ENCODE measurements at places on chromosomes 11 and 22.
A peak's percentile ranks its signal among the peaks of the same experiment; 100 is the strongest.

DNA sequence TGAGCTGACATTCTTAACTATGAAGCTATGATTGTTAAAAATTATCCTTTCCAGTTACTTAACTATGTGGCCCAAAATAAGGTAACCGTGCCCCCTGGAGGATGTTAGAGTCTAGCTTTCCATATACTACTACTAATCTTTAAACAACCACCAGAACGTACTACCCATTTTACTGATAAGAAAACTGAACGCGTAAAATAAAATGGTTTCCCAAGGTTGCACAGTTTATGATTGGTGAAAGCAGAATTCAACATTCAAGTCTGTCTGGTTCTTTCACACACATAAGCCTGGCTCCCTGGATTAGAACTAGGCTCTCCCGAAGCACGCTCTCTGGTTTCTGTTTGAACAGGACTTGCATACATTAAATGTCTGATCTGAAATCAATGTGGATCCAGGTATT is 437.8 kb upstream of the CCDC90B start:
- DNase-seq: peak; percentile 62

- DNase-seq: no peak
Observed at GRCh38 chr11:23010790-23011335, 150.6 kb upstream of the CCDC179 start.

DNA sequence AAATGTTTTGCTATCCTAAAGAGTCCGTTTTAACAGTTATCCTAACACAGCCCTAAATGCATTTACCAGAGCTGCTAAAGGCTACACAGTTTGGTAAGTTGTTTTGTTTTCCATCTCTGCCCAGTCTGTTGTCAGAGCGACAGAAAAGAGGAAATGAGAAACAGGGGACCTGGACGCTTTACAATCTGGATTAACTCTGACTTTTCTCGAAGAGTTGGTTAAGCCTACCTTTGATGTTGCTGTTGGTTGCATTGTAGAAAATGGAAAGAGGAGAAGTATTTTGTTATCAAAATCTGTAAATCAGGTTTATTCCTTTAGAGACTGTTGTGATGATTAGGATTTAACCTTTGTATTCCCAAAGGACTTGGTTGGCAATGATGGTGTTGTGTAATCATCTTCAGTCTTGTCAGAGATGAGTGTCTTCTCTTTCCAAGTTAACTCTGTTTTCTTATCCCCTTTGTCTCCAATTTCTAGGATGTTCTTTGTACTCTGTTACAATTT is 481 bp downstream of the ANGPTL5 start:
- DNase-seq: peak; percentile 36

DNA sequence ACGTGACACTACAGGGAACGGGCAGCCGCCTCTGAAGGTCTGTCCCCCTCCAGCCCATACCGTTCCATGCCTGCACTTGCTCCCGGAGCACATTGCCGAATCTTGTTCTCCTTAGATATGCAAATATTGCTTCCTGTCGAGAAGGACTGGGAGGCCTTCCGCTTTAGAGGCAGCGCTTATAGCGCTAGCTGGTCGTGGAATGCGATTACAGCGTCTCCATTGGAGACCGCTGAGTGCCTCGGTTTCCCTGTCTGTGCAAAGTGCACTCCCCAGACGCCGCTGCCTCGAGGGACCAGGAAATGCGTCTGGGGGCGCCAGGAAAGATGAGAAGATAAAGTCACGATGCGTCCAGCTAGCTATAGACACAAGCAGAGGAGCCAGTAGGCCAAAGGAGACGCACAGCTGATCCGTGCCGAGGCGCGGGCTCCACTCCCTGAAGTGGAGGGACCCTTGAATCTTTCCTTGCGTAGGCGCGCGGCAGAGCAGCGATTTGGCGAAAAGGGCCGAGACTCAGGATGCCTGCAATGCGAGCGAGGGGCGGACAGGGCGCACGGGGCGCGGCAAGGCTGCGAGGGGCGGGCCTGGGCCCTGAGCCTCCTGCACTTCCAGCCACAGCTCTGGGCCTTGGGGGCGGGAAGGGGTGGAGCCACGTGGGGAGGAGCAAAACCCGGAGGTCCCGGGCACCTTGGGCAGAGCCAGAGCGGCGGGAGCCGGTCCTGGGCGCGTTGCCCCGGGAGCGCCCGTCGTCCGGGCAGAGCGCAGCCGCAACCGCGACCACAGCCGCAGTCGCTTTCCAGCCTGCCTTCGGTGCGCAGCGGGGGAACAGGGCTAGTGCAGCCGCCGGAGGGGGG is at the start of gene RASSF10:
RASSF10 (plus strand) TSS at position 692 of the 851 bp plus-strand sequence. CDS start 261 bp downstream, outside the sequence.
- peak; percentile 43 for DNase-seq

- DNase-seq: no peak
Observed at GRCh38 chr11:120695426-120695825, 183.9 kb downstream of the GRIK4 start.

DNA sequence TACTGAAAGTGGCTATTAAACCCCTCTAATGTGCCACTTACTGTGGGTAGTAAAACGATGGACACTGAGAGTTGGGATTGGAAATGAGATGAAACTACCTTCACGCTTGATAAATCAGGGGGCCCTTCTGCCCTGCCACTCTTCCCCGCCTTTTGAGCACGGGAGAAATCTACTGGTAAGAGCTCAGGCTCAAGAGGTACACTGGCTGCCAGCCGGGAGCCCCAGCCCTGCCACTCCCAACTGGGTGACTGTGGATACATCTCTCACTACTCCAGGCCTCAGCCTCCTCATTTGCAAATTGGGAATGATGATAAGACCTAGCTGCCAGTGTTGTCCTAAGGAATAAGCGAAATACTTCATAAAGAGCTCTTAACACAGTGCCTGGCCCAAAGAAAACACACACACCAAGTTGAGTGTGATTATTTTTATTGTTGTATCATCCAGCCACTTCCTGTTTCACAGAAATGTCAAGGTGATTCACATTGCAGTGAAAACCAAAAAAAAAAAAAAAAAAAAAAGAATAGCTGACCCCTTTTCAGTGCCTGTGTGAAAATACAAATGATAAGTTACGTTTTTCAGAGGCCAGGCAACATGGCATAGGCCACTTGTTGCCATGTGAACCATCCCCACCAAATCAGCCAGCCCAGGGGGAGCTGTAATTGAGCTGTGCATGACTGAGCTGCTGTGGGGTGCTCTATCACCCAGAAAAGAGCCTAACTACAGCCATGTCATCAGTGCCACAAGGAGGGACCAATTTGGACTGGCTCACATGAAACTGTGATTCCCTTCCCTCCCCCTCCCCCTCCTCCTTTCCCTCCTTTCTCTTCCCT is 4.4 kb upstream of the ZNRD2 start:
- DNase-seq: no peak

- DNase-seq: no peak
Observed at GRCh38 chr22:41757502-41757901, 43.0 kb upstream of the CCDC134 start.

DNA sequence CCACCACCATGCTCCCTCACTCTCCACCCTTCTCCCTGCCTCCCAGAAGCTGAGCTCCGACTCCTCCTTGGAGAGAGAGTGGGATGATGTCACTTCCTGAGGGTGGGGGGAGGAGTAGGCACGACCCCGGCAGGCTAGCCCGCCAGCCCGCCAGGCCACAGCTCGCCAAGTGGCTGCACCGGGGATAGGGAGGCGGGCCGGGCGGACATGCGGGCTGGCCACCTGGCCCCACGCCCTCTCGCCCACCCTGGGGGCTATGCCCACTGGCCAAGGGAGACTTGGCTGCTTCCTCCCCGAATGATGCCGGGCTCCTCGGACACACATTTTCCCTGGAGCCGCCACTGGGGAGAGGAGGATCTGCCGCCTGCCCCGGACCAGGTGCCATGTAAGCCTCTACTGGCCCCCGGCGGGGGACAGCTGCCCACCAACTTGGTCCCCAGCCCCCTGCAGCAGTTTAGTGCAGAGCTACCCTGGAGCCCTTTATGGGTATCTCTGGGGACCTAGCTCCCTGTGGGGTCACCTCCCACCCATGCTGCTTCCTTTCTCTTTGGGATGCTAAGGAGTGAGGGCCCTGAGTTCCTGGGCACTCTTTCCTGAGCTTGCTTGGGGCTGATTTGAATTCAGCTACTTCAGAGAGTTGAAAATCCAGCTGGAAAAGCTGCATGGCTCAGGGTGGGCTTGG is 33.7 kb upstream of the MYRF start:
- peak; percentile 94 for DNase-seq

DNA sequence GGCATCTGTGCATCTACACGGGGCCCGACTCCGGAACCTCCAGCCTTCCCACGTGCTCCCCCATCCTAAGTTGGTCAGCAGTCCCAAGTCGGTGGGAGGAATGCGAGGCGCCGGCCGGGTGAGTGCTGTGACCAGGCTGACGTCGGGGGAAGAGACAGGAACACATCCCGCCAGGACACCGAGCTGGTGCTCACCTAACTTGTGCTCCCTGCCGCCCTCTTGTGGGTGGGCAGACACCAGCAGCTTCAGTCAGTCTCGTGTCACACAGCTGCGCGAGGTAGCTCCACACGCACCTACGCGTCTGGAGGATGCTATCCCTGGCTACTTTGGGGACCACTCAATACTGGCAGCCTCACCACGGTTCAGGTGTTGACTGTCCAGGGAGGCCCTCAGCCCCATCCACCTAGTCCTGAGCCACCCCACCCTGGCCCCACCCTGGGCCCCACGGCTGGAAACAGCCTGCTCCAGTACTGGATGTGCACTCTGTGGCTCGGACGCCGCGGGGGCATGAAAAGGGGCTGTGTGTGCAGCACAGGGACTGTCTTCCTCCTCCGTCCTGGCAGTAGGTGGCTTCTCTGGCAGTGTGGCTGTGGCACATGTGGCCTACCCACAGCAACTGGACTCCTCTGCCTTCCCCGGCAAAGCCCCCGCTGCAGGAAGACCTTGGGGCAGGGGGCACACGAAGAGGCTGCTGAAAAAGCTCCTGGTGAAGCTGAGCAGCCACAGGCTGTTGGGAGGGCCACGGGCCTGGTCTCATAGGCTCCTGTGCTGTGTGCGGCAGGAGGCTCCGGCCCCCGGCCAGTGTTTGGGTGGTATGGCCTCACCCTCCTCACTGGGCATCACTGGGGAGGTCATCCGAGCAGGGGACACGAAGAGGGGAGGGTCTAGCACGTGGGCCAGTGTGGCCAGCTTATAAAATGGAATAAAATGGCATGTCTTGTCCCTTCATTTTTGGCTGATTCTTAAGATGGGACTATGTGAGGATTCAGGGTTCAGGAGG is 11.2 kb upstream of the BID start:
- DNase-seq: peak; percentile 73

GRCh38 chr22:49571326-49571725 is 256.3 kb downstream of the BRD1 start:
- no peak for DNase-seq

GRCh38 chr11:108609682-108610081 is 16.1 kb upstream of the EXPH5 start:
- DNase-seq: peak; percentile 50

- DNase-seq: peak; percentile 96
Observed at GRCh38 chr11:1262172-1263006, 39.5 kb downstream of the MUC5B start.

- DNase-seq: peak; percentile 64
Observed at GRCh38 chr22:46229701-46230100, 20.4 kb downstream of the CDPF1 start.

GRCh38 chr11:65796726-65797601 is 10.1 kb downstream of the OVOL1 start:
- DNase-seq: no peak

GRCh38 chr11:74550991-74551753 is 41.2 kb upstream of the POLD3 start:
- DNase-seq: no peak

DNA sequence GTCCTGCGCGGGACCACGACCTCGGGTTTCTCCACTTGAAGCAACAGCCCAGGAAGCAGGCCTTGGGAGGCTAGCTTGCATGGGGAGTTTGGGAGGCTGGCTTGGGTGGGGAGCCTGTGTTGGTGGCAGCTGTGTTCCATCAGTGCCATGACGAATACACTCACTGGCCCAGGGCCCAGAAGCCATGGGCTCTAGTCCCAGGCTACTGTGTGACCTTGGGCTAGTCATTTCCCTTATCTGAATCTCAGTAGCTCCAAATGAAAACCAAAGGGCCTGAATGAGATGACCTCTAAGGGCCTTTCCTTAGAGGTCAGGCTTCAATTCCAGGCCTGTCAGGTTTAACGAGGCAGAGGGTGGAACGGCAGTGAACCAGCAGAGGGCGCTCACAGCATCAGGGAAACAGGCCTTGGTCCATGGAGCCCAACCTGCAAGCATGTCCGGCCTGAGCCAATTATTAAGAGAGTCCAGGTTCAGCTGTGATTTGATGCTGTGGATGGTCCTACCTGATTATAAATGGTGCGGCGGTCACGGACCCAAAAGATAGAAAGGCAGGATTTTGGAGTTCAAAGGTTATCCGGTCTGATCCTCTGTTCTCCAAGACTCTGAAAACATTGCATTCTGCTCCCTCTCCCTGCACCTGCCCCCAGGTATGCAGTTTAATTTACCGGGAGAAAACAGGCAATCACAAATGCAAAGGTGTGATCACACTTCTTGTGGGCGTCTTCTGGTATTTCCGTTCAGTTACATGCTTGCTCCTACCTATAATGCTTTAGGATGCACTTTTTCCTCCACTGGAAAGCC is 15.9 kb downstream of the PTPN5 start:
- peak; percentile 26 for DNase-seq

DNA sequence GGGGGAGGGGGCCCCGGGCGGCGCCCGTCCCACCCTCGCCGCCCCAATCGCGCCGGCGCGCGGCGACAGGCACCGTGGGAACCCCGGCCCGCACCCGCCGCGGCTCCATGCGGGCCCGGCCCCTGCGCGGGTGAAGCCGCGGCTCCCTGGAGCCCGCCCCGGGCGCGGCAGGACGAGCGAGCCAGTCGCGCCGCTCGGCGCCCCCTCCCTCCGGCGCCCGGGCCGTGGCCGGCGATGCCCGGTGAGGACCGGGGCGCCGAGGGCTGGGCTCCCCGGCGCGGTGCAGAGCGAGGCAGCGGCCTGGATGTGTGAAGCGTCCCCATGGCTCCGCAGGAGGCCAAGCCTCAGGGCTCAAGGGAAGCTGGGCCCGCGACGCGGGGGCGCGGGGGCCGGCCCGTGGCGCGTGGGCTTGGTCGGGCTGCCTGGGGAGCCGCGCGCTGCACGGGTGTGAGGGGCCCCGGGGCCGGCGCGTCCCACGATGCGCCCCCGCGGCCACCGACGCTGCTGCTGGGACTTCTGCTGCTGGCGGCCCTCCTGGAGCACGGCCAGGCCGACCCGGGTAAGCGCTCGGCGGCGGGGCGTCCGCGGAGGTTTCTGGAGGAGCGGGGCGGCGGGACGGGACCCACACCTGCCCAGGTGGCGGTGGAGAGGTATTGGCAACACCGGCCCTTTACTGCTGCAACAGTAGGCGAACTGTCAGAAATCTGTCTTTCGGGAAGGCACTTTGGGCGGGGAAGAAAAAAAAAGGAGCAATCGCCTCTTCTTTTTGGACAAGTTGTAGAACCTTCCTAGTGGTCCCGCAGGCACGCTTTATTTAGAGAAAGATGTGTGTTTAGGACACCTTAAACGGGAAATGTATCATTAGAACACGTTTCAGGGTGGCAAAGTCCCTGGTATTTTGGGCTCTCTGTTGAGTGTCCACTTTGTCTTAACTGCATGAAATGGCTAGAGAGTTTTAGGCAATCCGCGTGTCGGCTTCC is 119.4 kb downstream of the HIPK3 start:
- DNase-seq: peak; percentile 71

GRCh38 chr11:110323786-110324185 is 27.4 kb upstream of the RDX start:
- no peak for DNase-seq
